Right kidney (tissue), 9 donors: ENCODE measurements at places on chromosomes 4 and X.

DNA sequence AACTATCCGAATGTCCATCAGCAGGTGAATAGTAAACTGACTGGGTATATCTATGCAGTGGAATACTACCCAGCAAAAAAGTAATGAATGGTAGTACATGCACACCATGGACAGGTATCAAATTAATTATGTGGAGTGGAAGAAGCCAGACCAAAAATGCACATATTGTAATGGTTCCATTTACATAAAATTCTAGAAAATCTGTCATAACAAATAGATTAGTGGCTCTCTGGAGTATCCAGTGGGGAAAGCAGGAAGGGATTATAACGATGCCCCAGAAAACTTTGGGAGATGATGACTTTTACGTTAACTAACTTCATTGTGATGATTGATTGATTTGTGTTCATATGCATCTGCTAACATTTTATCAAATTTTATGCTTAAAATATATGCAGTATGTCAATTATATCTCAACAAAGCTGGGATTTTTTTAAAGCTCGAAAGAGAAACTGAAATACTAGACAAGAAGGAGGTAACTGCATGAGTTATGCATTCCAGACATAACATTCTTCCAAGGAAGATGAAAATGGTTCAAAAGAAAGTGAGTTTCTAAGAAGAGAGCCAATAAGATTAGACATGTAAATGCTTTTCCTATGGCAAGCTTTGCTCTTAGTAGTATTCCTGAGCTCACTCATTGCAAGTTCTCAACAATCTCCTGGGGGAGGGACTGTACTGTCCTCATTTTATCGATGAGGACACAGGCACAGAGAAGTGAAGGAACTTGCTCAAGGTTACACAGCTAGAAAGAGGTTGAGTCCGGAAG lies 58.6 kb upstream of the MSX1 start:
- no peak for DNase-seq

- no peak for DNase-seq
These were observed 402.4 kb downstream of the PCDH18 start for GRCh38 chr4:137129845-137130244.

DNA sequence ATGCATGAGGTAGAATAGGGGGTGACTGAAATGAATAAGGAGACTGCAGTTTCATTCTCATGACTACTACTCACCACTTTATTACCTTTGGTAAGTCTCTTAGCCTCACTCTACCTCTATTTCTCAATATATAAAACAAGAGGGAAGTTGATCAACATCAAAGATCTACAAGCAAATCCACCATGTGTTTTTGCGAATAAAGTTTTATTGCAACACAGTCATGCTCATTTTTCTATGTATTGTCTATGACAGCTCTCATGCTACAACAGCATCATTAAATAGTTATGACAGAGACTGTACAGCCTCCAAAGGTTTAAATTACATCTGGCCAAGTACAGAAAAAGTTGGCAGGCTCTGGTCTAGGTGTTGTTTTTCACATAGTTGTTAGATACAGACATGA lies 72.6 kb upstream of the CPEB2 start:
- DNase-seq, result no peak

DNA sequence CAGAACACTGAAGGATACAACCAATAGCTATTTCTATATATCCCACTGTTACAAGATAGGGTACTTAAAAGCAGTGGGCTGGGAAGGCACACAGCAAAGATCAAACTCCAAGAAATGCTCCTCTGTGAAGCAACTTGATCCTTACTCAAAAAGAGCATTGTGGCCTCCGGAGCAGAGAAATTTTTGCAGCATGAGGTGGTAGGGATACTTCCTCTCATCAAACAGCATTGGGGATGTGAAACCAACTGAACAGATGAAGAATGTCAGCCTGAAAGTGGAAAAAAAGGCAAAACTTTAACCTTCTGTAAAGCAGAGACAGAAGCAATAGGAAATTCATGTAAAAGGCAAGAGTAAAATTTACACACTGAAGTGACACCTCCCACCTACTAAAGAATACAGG lies 92.2 kb downstream of the HUWE1 start:
- no peak for DNase-seq

GRCh38 chr4:124262211-124263179 lies 450.0 kb downstream of the ANKRD50 start:
- peak; percentile 23 for DNase-seq

DNA sequence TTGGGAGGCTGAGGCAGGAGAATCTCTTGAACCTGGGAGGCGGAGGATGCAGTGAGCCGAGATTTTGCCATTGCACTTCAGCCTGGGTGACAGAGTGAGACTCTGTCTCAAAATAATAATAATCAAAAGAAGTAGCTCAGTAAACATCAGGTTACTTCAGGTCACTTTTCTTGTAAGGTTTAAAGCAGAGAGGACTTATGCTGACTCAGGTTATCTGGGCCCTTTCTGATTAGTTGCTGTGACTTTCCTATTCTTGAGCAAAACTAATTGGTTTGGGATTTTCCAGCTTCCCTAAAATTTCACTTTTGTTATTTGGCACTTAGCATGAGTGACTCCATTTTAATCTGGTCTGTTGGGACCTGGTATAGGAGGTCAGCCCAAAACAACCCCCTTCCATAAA lies 812.9 kb downstream of the NLGN4X start:
- no peak for DNase-seq

DNA sequence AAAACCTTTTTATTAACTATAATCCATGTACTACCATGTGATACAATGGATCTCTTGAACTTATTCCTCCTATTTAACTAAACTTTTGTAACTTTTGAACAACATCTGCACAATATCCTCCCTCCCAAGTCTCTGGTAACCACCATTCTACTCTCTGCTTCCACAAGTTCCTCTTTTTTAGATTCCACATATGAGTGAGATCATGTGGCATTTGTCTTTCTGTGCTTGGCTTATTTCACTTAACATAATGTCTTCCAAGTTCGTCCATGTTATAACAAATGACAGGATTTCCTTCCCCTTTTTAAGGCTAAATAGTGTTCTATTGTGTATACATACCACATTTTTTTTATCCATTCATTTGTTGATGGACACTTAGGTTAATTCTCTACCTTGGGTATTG lies 28.1 kb downstream of the DCAF8L1 start:
- DNase-seq, result no peak

- DNase-seq, result no peak
These were observed 187.3 kb downstream of the MAB21L2 start for GRCh38 chr4:150769248-150769647.

DNA sequence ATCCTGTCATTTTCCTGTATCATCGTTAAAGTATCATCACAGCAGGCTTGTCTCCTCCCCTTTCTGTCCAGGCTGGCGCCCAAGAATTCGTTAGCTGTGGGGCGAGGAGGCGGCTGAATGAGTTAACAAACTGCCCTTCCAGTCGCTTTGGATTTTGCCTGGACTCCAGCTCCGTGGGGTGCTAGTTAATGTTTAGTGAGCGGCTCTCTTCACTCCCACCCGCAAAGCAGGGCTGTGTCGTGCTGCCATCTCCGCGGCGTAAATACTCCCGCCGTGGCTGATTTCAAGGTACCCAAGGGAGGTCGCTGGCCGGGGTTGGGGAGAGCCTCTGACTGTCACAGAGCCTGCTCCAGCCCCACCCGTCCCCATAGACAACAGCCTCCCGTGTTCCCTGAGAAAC lies 44.9 kb upstream of the SPRY1 start:
- no peak for DNase-seq

DNA sequence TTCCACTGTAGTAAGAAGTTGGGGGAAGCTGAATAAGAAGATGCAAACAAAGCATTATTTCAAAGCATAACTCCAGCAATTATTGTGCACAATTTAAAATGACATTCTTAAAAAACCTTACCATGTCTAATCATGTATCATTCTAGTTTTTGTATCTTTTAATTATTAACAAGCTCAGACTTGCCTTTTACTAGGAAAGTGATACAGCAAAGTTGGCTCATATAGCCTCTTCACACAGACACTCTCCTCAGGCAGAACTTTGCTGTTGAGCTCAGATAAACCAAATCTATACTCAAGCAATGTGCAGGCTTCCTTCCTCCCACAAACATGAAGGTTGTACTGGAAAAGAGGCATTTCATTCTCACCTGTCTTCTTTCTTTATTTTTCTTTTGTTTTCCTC lies 358.7 kb upstream of the EMCN start:
- DNase-seq, result no peak

DNA sequence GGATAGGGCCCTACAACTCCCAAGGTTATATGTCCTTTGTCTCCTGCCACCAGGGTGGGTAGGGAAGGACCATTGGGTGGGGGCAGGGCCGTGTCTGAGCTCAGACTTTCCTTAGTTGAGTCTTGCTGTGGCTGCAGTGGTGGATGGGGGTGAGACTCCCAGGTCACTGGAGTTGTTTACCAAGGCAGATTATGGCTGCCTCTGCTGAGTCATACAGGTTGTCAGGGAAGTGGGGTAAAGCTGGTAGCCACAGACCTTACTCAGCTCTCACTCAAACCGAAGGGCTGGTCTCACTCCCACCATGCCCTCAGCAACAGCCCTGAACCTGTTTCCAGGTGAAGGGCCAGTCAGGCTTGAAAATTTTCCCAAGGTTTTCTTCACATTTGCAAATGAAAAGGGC lies 58.8 kb upstream of the FAAH2 start:
- no peak for DNase-seq

DNA sequence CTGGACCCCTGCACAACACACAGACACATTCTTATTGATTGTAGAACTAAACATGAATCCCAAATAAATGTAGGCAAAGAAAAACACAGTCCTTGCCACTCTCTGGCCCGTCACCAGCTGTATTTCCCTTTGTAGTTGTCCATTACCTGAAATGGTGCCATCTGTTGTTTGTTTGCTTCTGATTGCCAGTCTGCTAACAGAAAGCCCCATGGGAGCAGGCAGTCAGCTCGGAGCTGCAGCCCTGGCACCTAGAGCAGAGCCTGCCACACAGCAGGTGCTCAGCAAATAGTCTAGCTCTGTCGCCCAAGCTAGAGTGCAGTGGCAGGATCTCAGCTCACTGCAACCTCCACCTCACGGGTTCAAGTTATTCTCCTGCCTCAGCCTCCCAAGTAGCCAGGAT lies 28.9 kb downstream of the CPLX1 start:
- no peak for DNase-seq

- no peak for DNase-seq
These were observed 34.5 kb downstream of the IQCM start for GRCh38 chr4:149781150-149781549.

GRCh38 chr4:26144526-26145155 lies 176.2 kb upstream of the RBPJ start:
- no peak for DNase-seq

DNA sequence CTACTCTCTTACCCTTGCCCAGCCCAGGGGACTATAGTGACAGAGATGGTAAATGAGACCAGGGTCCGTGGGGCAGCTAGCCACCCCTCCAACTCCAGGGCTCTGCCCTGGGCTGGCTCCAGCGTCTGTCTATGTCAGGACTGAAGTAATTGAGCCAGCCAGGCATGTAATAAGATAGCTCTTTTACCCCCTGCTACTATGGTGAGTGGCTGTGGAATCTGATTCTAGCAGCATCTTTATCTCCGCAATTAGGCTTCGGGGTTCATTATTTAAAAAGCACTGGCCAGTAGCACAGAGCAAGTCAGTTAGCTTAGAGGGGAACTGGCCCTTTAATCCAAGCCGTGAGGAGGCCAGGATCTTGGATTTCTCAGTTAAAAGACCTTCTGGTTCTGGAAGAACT lies 123.3 kb upstream of the RAI2 start:
- DNase-seq, result no peak

DNA sequence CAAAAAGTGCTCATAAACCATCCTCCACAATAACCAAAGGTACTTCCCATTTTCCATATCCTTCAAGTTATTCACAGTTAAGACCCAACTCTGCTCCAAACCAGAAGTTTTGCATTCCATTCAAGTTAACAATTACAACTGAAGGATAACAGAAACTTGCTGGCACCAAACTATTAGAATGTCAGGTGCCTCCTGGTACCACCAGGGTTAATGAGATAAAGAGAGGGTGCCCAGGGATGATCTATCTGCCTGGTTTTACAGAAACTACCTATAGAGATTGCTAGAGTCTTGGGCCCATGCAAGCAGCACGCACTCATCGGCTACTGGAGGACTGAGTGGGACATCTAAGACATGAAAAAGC lies 114.6 kb downstream of the RBM47 start:
- DNase-seq, result peak; percentile 47

DNA sequence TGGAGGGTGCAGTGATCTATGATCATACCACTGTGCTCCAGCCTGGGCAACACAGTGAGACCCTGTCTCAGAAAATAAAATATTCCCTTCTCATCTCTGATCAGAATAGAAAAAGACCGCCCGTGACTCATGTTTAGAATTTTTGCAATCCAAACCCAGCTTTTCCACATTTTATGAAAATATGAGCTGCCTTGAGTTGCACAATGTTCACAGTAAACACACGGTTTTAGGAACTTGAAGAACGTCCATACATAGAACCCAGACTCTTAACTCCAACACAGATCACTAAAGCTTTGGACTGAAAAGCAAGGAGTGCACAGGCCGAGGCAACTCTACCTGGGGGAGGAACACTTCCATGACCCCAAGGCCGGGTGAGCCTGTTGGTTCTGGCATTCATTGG lies 305.0 kb downstream of the TENM3 start:
- no peak for DNase-seq

DNA sequence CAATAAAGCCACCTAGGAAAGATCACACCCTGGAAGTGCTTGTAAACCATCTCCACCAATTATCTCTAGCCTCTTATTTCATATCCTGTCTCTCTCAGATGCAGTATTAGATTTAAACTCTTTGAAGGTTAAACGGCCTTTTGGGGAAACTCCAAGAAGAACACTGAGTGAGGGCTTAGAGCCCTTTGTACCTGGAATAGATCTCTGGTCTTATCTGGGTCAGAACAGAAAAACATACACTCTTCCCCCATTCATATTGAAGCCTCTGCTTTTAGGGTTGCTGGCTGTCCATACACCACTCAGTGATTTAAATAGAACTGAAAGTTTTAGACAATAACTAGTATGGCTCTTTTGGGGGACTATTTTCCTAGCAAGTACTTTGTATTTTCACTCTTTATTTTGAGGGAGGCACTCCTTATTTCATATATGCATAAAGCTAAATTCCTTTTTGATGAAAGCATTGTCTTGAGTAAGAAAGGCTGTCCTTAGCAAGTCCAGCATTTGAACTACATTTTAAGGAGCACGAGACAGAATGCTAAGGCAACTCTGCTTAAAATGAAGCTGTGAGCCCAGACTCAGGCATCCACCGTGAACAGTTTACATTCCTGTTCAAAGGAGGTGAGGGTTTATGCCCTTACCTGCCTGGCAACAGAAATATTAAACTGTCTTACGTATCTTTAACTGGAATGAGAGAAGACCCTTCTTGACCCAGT lies 17.4 kb downstream of the YY2 start:
- no peak for DNase-seq

DNA sequence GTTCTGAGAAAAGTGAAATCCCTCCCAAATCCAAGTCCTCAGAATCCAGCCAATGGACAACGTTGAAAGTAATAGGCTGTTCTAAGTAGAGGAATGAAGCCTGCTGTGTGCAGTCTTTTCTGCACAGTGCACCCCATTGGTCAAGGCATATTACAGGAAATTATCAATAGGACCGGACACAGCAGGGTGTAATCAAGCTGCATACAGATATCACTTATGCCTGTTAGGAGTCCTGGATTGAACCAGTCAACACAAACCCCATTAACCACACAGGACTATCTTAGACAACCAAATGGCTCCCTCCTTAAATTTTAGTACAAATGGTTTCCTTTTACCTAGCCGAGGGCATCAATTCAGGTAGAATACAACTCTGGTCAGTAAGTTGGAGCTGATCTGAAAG lies 34.2 kb upstream of the MAGEA8 start:
- no peak for DNase-seq
